ENCODE measurements at places on chromosomes 3 and 15. TPM values are rescaled to one million over a fixed set of nuclear protein-coding genes. Genes with fewer than 3 reads are reported as not detected.

- DNase-seq = no peak
Measured at GRCh38 chr3:15794842-15795650, 2.7 kb downstream of the ANKRD28 start.

- no peak for DNase-seq
Measured at GRCh38 chr3:177051411-177051810, 145.9 kb downstream of the TBL1XR1 start.

DNA sequence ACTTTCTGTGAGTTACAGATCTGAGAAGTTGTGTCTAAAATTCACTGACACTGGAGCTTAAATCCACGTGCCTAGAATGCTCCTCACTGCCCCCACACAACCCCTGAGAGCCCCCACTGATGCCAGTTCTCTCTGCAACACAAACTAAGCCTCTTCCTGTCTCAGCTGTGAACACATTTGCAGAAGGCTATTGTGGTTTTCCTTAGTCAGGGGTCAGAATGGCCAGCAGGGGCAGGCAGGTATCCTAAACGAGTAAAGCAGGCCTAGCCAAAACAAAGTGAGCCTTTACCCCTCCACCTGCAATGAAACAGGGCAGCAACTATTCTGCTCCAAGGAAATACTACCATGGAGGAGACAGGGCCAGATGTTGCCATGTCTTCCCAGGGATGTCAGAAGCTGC, 78.6 kb downstream of the FHIT start:
- no peak for DNase-seq

DNA sequence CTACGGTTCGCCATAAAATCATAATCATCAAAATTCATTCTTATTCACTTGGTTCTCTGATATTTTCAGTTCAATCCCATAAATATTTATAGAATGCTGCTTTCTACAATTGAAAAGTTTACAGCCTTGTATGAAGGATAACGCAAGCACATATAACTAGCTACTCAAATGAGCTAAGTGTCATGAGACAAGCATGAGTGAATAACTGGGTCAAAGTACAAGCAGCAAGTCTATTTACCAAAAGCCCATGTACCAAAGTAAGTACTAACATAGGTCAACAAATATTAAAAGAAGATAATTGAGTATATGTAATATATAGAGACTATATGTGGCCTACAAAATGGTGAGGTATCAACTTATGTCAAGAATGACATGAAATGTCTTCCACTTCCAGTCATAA, 596.6 kb downstream of the GBE1 start:
- no peak for DNase-seq

DNA sequence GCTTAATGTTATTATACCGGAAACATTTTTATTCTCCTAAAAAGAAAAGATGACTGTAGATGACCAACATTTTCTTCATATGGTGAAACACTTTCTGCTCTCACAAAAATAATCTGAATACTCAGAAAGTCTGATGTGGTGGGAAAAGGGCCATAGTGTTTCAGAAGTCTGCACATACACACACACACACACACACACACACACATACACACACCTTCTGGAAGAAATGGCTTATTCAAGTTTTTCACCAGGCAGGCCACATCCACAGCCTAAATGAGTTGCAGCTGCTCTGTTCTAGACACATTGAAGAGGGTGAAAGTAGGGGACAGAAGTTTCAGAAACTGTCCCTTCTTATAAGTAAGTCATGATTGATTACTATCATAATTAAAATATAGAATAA, 220.0 kb downstream of the ZMAT3 start:
- DNase-seq = no peak

DNA sequence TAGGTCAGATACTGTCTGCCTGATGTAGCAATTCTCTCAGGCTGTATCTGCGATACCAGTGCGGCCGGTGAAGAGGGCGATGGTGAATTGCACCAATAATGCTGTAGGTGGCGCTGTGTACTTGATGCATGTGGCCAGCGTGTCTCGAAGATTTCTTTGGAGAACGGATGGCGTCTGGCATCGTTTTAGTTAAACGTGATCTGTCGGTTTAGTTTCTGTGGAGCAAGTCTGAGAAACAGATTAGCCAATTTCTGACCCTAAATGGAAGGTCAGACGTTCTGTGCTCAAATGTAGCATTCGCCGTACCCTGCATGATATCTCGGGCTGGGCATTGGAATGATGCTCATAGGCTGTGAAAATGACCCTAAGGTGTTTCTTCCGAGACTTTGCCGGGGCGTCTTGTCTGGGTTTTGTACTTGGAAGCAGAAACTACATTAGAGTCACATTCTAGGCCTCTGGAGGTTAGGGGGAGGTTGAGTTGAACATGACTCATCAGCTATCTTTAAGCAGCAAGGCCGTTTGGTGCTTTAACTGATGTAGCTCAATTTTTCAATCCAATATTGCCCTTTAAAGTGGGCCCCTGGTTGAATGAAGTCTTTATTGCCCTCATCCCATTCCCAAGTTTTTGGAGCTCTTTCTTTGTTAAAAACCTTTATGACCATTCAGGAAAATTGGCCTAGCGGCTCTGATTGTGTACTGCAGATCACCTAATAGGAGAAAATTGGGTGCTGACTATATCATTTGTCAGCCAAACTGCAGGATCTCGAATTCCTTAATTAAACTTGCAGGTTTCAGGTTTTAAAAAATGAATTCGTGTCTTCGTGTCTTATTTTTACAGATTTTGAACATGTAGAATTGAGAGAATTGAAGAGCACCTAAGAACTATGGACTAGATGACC, 80.0 kb downstream of the SQOR start:
- peak; percentile 41 for DNase-seq

DNA sequence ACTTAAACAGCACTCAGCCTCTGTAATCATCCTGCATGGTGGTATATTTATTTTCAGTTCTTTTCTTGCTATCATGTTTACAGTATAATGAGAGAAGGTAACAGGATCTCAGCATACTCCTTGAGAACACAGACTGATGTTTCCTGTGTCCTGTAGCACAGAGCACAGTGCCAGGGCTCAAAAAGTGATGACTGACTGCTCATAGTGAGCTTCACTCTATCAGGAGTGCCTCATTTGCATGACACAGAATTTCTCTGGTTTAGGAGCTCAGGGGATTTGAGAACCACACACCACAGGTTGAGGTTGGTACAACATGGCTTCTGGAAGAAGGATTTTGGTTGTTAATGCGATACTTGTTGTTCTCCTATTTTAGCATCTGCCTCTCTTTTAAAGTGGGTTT, 68.5 kb upstream of the SLC2A2 start:
- DNase-seq = no peak

DNA sequence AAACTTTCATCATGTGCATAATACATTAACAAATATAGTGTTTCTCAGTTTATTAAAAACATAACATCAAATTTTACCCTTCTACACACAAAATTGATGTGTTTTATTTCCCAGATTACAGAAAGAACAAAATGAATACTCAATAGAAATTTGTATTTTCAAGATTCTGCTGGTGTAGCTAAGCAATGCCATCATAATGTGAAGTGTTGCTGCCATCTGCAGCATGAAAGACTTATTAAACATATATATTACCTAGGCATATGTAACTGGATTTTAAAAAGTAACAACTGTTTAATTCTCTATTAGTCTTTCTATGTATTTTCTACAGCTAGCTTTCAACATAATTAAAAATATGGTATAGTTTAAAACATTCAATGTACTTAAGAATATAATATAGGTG, 27.5 kb downstream of the PLSCR5 start:
- DNase-seq = peak; percentile 14

- no peak for DNase-seq
Measured at GRCh38 chr15:29813009-29813408, 9.3 kb downstream of the TJP1 start.

GRCh38 chr15:40995656-40996055, 42.4 kb downstream of the CHAC1 start:
- DNase-seq = no peak

DNA sequence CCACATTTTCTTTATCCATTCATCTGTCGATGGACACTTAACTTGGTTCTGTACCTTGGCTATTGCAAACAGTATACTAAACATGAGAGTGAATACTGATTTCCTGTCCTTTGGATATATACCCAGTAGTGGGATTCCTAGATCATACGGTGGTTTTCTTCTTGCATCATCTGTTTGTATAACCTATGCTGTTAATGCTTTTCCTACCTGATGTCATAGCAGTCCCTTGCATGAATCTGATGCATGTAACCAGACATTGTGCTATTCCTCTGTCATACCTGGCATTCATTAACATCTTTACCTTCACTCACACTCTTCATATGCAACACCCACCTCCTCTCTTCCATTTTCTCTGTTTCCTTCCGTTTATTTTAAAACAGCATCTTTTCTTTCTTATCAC, 185.2 kb downstream of the KLHL25 start:
- no peak for DNase-seq

GRCh38 chr3:112807685-112808084, 39.0 kb downstream of the CD200R1L start:
- no peak for DNase-seq

DNA sequence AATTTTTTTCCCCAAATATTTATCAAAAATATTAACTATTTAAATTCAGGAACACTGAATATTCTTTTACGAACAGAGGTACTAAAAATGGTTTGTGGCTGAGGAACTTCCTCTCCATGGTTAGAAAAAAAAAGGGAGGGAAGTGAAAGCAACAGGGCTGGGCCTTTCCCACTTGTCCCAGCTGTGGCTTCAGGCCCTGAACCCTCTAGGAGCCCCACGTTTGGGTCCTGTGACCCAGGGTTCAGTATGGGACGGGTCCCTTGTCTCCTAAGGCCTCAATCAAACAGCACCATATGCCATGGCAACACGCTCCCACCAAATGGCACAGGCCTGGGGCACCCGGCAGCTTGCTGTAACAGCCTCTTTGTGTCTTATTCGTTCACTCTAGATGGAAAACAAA, 32.4 kb downstream of the POC1A start:
- DNase-seq = no peak

DNA sequence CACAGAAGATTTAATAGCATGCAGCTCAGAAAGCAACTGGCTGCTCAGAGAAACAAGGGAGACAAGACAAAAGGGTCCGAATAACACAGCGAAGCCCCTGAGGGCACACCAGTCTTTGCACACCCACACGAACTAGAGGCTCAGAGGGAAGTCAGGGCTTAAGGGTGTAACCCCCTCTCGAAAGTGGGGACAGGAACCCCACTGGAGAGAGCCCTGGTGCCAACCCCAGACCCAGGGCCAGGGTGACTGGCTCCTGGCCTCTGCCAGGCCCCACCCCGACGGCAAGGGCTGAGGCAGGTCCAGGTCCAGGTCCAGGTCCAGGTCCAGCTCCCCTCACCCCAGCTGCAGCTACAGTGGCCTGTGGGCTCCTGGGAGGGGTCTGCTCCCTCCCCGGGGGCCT, 10.5 kb upstream of the PRR23E start:
- DNase-seq = peak; percentile 5

DNA sequence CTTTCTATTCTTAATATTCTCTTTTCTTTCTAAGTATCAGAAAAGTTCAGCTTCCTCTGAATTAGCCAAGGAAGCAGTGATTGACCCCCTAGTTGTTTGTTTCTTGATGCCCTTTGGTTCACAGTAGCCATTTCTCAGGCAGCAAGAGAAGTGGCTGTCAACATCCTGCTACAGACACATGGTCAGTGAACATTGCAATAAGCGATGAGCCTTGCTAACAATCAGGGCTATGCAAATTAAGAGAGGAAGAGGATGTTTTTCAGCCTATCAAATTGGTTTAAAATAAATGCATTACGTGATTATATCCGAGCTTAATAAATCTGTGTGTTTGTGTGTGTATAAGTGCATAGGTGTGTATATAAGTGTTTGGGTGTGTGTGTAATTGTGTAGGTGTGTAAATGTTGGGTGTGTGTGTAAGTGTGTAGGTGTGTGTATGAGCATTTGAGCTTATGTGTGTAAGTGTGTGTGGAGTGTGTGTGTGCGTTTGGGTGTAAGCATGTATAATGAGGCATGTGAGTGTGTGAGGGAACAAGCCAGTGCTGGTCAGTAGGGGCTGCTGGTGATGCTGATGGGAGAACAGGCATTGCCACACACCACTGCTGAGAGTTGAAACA, 78.1 kb upstream of the XCR1 start:
- no peak for DNase-seq

Gene DUOX1
- 2.3 TPM for total RNA-seq

Gene PEX5L
- total RNA-seq = 6.1 TPM

Gene TRH
- total RNA-seq = 2.5 TPM

Gene PLSCR5
- total RNA-seq = not detected

Gene ROBO1
- total RNA-seq = 29.0 TPM

Gene ST8SIA2
- total RNA-seq = not detected
